Right lobe of liver (tissue), 6 donors: ENCODE measurements at places on chromosomes 1 and 21.
A peak's percentile ranks its signal among the peaks of the same experiment; 100 is the strongest.

GRCh38 chr1:112337028-112337531, 58.9 kb upstream of the CTTNBP2NL start:
- peak; percentile 57 for DNase-seq

DNA sequence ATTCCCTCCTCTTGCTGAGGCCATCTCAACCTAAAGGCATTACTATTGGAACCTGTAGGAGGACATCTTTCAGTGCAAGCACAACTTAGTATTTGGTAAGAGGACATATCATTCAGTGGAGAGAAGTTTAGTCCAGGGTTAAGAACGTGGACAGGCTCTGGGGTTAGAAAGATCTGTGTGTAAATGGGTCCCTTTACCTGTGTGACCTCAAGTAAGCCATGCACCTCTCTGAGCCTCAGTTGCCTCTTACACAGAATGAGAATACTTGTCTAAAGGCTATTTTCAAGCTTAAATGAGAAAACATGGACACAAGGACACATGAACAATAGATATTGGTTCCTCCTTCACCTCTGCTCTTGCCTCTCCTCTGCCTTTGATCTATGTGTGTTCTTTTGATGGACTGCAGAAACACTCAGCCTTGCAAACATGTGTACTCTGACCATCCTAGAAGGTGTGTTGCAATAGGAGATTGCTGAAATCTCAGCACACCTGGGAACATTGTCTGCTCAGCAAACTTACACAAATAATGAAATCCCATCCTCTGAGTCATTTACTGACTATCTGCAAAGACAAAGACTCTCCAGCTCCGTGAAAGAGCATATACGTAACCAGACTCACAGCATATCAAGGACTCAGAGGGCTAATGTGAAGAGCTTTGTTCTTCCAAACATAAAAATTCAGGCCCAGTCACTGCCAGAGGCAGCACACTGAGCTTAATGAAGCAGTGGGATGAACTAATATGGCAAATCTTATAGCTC, 143.8 kb downstream of the DAB1 start:
- DNase-seq, result no peak

DNA sequence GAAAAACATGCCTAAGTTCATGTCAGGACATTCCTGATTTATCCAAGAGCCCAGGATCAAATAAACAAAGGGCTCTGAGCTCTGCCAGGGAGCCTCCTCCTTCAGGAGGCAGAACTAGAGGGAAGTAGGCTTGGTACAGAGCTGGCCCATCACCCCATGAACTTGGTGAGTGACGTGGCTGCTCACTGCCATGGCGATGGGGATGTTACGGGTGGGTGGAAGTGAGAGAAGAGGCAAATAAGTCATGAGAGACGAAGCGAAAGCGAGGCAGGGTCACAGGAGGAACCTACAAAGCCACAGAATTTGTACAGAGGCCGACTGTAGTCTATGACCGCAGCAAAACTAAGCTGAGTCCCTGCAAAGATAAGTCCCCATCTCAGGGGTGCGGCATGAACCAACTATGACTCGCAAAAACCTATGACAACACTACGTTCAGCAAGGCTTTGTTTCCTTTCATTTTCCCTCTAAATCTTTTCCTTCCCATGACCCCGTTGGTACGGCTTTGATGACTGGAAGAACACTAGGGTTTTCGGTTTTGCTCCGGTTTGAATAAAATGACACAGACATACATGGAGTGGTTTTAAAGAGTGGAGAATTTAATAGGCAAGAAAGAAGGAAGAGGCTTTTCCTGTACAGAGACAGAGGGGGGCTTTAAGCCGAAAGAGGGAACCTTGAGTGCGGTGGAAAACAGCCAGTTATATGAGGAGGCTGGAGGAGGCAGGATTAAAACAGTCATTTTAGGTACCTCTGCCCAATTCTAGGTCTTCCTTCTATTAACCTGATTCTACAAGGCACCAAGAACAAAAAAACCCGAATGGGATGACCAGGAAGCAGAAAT, 74.1 kb downstream of the CD46 start:
- DNase-seq, result peak; percentile 71

GRCh38 chr1:24277420-24278169, 41.6 kb upstream of the GRHL3 start:
- no peak for DNase-seq

DNA sequence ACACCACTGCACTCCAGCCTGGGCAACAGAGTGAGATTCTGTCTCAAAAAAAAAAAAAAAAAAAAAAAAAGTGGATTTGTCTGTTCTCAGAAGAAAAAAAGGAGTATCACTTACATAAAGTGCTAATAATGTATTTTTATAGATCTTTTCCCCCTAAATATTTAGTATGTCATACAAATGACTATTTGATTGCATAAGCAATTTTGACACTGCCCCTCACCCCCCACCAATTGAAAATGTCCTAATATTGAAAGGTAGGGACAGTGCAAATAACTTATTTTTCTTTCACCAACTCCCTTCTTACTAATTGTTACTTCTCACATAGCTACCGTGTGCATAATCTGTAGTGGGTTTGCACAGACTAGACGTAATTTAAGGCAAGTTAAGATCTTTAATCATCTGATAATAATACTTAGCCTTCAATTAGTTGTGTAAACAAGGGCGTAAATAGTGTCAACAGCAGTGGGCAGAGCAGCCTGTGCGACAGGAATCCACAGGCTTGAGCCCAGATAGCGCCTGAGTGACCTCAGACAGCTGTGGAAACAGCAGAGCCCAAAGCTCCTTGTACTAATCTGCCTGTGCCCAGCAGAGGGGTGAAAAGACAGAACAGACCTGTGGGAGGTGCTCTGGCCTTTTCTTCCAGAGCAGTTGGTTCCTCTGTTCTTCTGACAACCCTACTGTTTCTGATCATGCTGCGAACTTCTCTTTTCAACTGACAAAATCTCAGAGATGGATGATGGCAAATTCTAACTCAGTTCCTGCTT, 4.5 kb upstream of the IER5 start:
- peak; percentile 65 for DNase-seq

- no peak for DNase-seq
These were observed 50.8 kb upstream of the CLIC4 start for GRCh38 chr1:24694380-24694843.

DNA sequence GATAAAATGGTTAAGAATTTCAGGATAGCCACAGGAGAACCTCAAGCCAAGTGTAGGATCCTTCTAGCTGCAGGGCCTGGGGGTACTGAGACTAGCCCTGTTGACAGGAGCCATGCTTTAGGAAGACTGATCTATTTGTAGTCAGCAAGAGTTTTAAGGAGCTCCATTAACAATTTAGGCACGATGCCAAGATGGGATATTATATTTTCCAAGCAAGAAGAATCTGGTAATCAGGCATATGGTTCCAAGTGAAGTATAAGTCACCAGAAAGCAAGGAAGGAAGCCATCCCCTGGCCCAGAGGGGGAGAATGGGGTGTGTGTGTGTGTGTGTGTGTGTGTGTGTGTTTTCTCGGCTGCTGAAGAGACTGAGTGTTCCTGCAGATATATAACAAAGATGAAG, 7.0 kb downstream of the IFNAR2 start:
- DNase-seq, result no peak

- no peak for DNase-seq
These were observed 688.9 kb downstream of the USP25 start for GRCh38 chr21:16418642-16419041.

DNA sequence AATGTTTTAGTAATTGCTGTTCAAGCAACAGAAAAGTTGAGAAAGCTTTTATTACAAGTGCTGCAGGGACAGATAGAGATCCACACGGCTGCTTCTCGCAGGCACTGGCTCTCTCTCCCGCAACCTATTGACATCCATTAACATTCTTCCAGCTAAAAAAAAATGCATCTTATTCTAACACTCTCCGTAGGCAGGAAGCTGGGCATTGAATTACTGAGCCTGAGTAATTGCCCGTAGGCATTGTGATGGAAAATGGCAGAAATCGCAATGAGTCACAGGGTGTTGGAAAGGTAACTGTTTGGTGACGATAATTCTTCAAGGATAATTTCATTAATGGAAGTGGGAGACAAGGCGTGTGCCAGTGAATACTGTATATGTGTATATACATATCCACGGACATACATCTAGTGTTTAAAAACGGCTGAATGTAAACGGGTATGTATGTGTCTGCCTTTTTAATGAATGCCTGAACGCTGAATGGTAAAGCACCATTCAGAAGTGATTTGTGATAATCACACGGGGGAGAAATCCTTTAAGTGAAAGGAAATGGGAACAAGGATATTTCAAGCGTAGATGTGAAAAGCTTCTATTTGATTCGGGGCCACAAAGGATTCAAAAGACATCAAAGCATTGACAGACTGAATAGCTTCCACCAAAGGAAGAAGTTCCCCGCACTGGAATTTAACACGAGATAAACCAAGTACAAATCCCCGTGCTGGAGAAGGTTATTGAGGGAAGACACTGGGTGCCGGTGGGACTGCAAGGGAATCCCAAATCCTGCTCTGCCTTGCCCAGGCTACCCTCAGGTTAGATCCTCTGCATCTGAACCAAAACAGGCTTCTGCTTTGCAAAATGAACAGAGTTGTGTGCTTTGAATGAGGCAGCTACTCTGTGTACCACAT, 567.2 kb downstream of the NPHP4 start:
- no peak for DNase-seq

DNA sequence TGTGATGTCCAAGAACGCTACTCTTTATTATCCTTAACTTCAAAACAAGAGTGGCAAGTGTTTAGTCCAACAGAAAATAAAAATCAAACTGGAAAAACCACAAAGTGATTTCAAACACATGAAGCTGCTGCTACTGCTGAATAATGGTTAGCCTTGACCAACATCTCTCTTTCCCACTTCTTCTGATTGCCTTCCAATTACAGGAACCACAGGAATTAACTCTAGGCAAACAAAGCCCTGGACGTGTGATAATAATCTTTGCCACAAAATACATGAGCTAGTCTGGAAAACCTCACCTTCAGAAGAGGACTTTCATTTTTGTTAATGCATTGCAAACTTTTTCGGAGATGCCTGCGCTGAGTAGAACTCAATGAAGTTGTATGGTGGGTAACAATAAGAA, 48.6 kb upstream of the COL11A1 start:
- DNase-seq, result no peak

- DNase-seq, result no peak
These were observed 27.8 kb upstream of the CCSAP start for GRCh38 chr1:229370601-229371021.

- no peak for DNase-seq
These were observed 83.9 kb downstream of the MT1HL1 start for GRCh38 chr1:236920286-236920894.

DNA sequence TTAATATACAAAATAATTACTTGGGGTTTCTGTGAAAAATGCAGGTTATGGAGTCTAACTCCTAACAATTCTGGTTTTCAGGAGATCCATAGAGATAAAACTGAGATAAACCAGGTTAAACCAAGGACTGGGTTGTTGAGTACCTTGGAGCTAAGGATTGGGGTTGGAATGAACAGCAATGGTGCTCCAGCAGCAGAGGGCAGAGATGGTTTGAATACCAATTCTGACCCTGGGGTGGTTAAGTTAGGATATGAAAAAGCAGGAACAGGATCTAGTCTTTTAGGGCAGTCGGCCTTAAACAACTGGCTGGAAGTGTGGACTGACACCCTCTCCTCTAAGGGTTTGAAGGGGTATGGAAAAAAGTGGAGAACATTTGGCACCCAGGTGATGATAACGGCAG, 53.0 kb downstream of the UROD start:
- DNase-seq, result no peak

DNA sequence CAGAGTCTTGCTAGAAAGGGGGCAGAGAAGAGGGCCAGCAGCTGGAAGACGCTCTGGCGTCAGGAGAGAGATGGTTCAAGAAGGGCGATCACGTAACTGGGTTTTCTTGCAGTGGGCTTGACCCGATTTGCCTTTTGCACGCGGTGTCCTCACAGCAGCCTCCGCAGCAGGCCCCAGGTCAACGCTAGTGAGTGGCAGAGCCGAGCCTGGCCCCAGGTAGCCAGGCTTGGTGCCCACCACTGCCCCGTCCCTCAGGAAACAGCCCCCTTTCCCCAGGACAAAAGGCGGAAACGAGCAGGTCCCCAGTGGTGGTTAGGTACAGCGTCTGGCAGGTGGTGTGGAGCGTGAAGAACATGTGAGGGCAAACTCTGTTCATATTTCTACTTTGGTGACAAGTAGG, 8.6 kb upstream of the UTS2 start:
- no peak for DNase-seq

- no peak for DNase-seq
These were observed 27.7 kb downstream of the TEX35 start for GRCh38 chr1:178540646-178541045.

GRCh38 chr1:60657926-60658325, 424.4 kb upstream of the NFIA start:
- DNase-seq, result no peak

DNA sequence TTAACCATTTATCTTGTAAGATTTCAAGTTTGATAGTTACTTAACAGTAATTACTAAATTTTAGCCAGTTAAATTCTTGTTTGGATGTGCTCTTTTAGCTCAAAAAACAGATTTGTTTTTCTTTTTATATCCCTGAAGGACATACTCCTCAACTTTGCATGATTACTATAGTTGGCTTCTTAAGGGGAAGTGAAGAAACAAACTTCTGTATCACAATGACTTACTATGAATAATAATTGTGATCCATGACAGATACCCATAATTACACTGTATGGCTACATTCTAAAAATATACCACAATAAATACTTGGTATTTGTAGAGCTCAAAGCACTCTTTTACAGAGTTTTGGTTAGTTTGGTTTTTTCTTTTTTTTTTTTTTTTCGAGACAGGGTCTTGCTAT, 55.8 kb downstream of the IARS2 start:
- DNase-seq, result no peak

DNA sequence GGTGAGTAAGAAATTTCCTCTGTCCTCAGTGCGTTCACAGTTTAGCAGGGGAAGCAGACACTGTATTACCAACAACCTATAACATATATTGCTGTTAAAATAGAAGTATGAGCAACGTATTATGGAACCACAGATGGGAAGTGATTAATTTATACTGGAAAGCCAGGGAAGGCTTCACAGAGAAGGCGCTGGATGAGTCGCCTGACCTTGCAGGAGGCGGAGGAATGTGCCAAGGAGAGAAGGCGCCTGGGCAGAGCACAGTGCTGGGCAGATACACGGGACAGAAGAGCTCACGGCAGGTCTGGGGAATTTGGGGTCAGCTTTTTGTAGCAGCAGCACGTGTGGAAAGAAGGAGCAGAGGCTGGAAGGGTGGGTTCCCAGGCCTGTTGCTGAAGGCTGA, 116.3 kb downstream of the DHRS3 start:
- no peak for DNase-seq

- DNase-seq, result peak; percentile 61
These were observed 8.8 kb downstream of the ATP5IF1 start for GRCh38 chr1:28244549-28245251.

DNA sequence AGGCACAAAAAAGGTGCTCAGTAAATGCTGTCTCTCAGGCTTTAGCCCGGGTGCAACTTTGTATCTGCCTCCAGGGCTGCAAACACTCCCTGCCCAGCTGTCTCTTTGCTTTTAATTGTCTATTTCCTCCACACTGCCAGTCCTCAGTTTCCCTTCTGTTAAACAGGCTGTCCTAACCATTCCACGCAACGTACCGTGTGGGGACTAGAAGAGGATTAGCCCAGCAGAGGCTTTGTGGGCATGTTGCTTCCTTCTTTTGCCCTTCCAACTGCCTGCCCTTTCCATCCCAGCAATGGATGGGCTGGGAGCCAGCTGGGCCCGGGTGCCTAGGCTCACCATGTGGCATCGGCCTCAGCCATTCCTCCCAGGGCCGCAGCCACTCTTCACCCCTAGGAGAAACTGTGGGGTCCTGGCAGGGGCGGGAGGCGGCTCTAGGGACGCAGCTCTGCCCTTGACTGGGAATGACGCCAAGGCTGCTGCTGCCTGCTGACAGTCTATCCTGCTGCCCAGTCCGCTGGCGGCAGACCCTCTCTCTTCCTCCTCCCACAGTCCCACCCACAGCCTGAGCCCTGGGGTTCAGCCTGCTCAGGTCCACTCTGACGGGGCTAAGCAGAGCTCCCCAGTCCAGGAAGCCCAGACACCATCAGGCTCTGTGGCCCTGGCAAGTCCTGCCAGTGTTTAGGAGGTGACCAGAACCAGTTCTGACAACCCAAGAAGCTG, 40.6 kb upstream of the LRP8 start:
- no peak for DNase-seq
